Activated naive CD4-positive, alpha-beta T cell (primary cell): ENCODE measurements at places on chromosomes 6 and 20.

GRCh38 chr6:139519571-139520031 lies 145.2 kb upstream of the CITED2 start:
- DNase-seq = no peak

- DNase-seq = no peak
Measured at GRCh38 chr6:35388772-35389352, 46.5 kb downstream of the PPARD start.

DNA sequence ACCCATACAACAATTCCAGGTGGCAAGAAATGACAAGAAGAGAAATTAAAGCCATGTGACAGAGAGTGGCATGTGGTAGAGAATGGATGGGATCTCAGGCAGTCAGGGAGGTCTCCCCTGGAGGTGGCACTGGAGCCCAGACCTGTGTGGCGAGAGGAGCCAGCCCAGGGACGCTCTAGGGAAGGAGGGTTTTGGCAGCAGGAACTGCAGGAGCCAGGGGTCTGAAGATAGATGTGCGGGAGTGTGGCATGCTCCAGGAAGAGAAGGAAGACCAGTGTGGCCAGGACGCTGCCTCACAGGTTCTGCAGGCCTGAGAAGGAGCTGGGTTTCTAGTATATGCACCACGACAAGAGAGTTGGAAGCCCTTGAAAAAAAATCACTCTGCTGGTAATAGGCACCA lies 45.1 kb downstream of the SPATA2 start:
- no peak for DNase-seq

- no peak for DNase-seq
Measured at GRCh38 chr6:121849477-121849876, 414.0 kb downstream of the GJA1 start.

GRCh38 chr6:34616227-34616585 lies 60.1 kb upstream of the SPDEF start:
- DNase-seq = no peak
